ENCODE measurements at places on chromosomes 5 and 9.

DNA sequence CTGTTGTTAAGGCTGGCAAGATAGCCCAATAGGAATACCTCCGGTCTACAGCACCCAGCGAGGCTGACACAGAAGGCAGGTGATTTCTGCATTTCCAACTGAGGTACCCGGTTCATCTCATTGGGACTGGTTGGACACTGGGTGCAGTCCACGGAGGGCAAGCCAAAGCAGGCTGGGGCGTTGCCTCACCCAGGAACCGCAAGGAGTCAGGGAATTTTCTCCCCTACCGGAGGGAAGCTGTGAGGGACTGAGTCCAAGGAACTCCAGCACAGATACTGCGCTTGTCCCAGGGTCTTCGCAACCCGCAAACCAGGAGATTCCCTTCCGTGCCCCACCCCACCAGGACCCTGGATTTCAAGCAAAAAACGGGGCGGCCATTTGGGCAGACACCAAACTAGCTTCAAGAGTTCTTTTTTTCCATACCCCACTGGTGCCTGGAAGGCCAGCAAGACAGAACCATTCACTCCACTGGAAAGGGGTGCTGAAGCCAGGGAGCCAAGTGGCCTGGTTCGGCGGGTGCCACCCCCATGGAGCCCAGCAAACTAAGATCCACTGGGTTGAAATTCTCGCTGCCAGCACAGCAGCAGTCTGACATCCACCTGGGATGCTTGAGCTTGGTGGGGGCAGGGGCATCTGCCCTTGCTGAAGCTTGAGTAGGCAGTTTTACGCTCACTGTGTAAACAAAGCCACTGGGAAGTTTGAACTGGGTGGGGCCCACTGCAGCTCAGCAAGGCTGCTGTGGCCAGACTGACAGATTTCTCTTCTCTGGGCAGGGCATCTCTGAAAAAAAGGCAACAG is 647.2 kb downstream of the BNC2 start:
- DNase-seq, result no peak

DNA sequence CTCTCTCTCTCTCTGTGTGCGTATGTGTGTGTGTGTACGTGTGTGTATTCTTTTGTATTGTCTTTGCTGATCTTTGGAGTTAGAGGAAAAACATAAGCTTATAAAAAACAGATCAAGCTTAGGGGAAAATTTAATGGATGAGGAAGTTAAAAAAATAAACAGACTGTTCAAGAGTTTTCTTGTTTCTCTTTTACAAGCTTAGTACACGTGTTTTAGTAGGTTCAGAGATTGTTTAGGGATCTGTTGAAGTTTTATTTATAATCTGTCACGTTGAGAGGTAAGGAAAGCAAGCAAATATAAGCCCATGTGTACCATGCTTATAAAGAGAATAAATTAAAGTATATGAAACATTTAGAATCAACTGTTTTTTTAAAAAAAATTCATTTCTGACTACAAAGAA is 1470.3 kb upstream of the NUDT12 start:
- DNase-seq, result no peak

- no peak for DNase-seq
Observed at GRCh38 chr5:95392593-95393182, 1.5 kb downstream of the FAM81B start.

DNA sequence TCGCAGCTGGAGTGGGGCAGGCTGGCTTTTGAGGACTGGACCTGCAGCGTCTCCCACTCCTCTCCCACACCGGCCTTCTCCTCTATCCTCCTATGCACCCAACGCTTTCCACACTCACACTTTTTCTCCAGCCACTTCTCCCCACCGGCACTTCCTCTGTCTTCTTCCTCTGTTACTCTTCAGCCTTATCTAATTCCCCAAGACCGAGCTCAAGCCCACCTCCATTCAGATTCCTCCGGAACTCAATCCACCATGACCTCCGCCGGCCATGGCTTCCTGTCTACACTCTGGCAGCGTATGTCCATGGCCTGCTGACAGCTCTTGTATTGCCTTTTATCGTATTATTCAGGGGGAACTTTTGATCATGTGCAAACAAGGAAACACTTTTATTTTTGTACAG is 545 bp upstream of the OR2V1 start:
- DNase-seq, result no peak

- no peak for DNase-seq
Observed at GRCh38 chr9:83656952-83657351, 34.0 kb downstream of the IDNK start.

GRCh38 chr5:13946111-13946510 is 1.6 kb upstream of the DNAH5 start:
- DNase-seq, result no peak

DNA sequence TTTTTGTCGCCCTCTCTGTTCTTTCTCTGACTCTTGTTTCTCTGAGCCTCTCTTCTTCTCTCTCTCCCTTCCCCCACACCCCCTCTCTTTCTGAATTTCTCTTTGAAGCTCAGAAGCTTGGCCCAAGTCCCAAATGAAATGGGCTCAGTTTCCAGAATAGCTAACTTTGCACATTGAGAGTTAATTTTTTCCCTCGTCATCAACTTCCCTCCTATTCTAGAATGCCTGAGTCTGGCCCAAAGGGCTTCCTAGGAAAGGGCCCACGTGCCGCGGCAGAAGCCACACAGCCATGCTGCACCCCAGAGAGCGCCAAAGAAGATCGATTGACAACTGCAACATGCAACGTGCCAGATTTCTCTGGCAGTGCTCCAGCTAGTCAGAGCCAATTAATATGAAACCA is 588.8 kb upstream of the KLF4 start:
- DNase-seq, result no peak

DNA sequence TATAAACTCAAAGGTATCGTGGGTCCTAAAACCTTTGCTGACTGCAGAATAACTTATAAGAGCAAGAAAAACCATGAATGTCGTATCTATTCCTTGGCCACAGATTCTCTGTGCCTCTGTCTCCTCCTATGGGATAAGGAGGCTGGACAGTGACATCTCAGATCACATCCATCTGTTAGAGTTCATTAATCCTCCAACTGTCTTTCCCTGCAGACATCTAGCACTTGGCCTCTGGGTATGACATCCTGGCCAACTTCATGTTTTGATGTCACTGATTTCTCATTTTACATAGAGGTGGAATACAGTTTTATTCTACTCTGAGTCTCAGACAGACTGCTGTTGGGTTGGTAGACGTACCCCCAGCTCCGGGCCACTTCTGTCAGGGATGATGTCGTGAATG is 86.2 kb downstream of the OTULIN start:
- DNase-seq, result no peak

GRCh38 chr5:101517795-101518194 is 614.7 kb upstream of the ST8SIA4 start:
- DNase-seq, result no peak

- no peak for DNase-seq
Observed at GRCh38 chr5:133663397-133664054, 51.2 kb upstream of the FSTL4 start.

DNA sequence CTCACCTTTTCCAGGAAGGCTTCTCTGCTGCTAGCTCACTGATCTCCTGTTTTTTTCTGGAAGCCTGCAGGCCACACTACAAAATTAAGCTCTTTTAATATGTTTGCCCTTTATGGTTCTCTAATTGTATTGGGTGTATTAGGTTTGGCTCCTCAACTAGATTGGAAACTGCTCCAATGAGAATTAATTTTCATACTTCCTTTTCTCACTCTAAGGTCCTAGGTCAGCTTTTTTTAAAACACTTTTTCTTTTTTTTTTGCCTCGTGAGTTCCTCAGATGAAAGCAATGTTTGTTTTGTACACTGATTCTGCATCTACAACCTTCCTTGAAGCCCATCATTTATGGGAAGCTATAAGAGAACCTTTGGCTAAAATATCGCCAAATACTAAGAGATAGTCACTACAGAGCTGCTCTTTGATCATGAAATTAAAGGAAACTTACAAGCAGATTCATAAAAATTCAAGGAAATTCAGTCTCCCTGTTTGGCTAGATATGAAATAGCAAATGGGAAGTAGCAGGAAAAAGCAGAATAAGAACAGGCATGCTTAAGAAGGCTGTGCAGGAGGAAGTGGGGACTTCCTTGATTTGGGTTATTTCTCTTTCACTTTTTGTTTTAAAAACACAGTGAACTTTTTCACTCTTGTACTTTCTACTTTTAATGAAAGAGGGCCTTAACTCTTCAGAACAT is 55.2 kb upstream of the FYB1 start:
- no peak for DNase-seq

DNA sequence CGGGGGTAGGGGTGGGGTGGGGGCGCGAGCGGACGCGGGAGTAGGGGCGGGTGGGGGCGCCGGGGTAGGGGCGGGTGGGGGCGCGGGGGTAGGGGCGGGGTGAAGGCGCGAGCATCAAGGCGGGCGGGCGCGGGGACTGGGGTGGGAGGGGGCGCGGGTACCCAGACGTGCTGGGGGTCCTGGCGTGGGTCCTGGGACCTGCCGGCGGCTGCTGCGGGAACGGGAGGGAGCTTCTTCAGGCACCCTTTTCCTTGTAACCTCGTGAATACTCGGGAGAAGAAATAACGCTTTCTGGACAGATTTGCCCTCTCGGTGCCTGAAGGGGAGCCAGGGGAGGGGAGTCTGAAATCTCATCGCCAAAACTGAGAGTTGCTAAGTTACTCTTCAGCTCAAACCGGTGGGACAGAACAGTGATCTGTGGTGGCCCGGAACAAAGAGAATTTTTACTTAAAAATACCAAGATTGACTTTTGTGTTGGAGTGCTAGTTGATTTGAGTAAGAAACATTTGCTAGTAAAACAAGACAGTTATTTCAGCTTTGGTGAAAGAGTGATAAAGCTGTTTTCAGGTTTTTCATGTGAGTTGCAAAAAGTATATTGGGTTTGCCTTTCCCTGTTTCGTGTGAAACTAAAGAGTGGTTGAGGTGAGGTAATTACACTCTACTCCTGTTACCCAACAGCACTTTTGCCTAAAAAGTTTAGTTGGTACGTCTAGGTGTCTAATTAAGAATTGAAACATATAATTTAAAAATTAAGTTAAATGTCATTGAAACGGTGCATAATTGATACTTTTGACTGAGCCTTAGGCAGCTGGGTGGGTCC is 643 bp downstream of the PLEKHG4B start:
- DNase-seq, result no peak

GRCh38 chr9:33044677-33045282 is 19.7 kb downstream of the DNAJA1 start:
- peak; percentile 63 for DNase-seq

DNA sequence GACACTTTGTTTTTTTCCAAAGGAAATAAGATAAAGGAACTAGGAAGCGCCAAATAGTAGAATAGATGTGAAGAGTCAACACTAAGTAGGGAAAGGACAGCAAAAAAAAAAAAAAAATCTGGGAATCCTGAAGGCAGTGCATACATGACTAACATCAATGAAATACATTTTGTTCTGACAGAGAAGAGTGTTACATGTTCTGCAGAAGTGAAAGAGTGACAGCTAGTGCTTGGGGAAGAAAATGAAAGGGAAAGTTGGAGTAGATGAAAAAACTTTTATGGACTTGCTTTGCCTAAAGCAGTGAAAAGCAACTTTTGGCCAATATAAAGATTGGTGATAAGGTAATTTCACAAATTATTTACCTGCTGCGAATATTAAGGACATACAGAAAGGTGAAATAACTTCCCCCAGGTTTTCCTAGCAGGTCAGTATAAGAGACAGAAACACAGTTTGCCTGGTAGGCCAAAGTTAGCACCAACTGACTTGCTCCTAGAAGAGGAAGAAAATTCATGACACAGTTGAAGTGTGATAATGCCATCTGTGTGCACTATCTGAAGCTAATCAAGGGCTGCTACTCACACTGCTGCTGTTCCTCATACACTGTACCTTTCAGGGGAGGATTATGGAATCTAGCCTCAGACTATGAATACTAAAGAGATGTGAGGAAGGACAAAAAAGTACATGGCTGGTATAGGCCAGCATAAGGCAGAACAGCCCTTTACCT is 38.6 kb downstream of the RANBP6 start:
- no peak for DNase-seq

DNA sequence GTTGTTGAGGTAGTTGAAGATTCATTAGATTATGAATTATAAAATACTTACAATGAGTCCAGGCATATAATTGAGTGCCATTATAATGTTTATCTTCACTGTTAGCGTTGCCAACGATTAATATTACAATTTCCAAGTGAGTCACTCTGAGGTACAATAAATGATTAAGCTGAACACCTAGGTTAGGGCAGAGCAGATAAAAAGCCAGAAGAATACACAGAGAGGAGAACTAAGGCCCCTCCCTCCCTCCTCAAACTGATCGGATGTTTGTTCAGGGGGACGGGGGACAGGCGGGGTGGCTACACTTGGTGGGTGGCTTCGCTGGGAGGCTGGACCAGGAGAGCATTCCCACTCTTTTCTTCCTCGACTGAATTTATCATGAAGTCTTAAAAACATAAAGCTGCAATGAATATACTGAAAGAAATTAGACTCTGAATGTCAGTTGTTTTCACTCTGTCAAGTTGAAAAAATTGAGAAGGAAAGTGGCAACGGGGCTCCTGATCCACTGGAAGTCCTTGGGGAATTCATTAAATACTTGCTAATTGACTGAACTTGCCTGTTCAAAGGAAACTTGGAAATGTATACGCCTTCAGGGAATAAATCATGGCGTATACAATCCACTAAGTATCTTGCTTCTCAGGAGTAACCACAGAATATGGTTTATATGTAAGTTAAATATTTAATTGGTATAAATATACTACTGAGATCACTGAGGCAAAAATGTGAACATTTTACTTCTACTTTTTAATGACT is 198.1 kb downstream of the TSSK1B start:
- no peak for DNase-seq

DNA sequence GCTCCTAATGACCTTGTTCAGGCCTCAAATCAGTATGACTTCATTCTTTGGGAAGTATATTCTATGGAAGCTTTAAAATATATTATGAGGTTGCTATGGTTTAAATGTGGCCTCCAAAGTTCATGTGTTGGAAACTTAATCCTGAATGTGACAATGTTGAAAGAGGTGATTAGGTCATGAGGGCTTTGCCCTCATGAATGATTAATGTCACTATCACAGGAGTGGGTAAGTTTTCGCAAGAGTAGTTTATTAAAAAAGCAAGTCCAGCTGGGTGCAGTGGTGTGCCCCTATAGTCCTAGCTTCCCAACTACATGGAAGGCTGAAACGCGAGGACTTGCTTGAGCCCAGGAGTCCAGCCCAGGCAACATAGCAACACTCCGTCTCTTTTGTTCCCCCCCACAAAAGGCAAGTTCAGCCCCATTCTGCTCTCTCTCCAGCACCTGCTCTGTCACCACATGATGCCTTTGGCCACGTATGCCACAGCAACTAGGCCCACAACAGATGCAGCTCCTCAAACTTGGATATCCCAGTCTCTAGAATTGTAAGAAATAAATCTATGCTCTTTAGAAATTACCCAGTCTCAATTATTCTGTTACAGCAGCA is 105.3 kb downstream of the SIL1 start:
- DNase-seq, result no peak

DNA sequence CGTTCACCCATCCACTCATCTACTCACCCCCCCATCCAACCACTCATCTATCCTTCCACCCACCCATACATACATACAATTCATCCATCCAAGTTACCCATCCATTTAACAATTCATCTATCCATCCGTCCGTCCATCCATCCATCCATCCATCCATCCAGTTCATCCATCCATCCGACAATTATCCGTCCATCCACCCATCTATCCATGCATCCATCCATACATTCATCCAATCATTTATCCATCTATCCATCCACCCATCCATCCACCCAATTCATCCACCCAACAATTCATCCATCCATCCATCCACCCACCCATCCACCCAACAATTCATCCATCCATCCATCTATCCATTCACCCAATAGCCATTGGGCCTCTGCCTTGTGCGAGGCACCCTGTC is 173.2 kb upstream of the MVB12B start:
- DNase-seq, result no peak

GRCh38 chr9:10612641-10613398 is at the start of gene PTPRD:
TSS of gene PTPRD (minus strand) at chr9:10613002.
- peak; percentile 87 for DNase-seq

Data from WERI-Rb-1 (cell line).